ENCODE measurements at places on chromosomes 2 and 18.

- no peak for DNase-seq
Observed at GRCh38 chr2:4279431-4279830, 576.1 kb downstream of the DCDC2C start.

DNA sequence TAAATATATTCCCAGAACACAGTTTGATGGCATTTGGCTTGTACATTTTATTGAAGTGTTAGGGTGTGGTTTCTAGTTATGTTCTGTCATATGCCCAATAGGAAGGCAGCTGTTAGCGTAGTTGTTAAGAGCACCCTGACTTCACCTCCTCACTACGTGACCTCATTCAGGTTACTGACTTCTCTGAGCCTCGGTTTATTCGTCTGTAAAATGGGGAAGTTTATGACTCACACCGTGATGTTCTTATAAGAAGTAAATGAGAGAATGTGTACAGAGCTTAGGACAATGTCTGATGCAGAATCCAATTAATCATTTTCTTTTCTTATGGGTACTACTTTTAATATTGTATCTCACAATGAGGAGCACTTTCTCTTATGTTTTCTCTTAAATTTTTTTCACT is 226.0 kb downstream of the PTPRM start:
- DNase-seq: no peak

- no peak for DNase-seq
Observed at GRCh38 chr18:38956068-38956467, 1390.5 kb upstream of the CELF4 start.

DNA sequence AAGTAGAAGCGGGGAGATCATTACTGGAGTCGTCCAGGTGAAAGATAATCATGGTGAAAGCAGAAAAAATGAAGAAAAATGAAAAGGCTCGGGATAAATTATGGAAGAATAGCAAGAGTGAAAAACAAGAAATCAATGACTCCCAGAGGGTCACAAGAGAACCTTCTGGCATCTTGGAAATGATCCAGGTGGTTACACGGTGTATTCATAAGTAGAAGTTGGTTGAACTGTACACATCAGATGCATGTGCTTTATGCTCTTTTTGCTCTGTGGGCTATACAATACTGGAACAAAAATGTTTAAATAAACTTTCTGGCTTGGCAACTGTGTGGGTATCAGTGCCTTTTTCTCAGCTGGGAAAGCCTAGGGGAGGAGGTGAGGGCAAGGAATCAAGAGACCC is 348.9 kb downstream of the RND3 start:
- no peak for DNase-seq

- DNase-seq: no peak
Observed at GRCh38 chr2:195428673-195429072, 228.4 kb upstream of the SLC39A10 start.

DNA sequence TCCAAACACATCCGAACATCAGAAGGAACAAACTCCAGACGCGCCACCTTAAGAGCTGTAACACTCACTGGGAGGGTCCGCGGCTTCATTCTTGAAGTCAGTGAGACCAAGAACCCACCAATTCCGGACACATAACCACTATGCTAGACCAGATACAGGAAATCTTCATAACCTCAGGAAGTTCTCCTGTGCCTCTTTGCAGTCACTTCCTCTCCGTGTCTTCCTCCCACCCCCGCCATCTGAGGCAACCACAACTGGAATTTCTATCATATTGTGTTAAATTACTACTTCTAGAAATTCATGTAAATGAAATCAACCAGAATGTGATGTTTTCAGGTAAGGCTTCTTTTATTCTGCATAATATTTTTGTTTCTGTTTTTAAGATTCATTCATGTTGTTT is 631.0 kb upstream of the NXPH2 start:
- DNase-seq: no peak

DNA sequence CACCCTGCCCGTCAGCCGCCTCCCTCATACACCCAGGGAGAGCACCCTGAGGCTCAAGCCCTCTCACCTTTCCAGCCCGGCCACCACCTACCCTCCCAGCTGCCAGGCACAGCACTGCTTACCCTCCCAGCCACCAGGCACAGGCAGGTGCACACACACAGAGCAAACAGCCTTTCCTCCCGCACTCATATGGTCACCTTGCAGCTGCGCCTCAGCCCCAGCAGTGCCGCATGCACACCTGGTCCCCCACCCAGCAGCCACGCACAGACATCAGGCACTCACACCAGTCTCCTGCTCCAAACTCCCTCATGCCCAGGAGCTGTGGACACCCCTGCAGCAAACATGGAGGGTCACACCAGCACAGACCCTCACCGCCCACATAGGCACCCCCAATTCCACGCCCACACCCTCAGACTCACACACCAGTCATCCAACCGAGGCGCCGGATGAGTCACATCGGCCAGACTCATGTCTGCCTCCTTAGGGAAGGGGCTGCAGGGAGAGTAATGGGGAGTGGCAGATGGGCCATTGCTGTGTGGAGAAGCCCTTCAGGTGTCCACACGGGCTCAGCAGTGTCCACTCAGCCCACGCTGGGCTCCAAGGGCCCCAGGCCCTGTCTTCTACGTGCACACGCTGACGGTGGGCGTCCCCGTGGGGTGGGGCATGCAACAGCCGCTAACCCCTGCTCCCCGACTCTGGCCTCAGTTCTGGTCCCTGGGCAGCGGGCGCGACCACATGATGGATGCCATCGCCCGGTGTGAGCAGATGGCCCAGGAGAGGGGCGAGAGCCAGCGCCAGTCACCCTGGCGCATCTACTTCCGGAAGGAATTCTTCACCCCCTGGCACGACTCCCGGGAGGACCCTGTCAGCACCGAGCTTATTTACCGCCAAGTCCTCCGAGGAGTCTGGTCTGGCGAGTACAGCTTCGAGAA is 22.3 kb upstream of the GPR17 start:
- DNase-seq: no peak

DNA sequence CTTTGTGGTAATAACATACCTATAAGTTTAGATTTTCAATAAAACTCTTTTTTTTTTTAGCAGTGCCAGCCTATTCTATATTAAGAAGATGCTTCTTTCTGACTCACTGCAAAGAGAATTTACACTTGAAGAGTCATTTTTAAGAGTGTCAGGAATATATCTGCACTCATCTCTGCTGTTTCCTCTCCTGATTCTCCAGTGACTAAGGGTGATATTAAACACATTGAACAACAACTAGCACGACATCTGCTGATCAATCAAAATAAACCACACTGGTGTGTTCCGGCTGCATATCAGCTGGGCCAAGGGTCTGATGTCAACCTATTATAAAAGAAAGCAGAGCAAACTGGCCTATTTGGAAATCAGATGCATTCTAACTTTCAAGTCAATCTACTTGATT is 15.0 kb downstream of the RAB27B start:
- DNase-seq: no peak

- no peak for DNase-seq
Observed at GRCh38 chr2:63875131-63875527, 33.4 kb downstream of the UGP2 start.

DNA sequence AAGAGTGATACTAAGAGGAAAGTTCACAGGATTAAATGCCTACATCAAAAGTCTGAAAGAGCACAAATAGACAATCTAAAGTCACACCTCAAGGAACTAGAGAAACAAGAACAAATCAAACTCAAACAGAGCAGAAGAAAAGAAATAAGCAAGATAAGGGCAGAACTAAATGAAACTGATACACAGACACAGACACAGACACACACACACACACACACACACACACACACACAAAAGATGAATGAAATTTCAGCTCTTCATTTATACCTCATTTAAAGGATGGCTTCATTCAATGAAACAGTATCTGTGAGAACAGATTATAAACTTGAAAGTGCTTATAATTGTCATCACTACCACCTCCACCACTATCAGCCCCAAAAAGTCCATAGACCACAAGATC is 428.9 kb downstream of the MBD2 start:
- DNase-seq: no peak

DNA sequence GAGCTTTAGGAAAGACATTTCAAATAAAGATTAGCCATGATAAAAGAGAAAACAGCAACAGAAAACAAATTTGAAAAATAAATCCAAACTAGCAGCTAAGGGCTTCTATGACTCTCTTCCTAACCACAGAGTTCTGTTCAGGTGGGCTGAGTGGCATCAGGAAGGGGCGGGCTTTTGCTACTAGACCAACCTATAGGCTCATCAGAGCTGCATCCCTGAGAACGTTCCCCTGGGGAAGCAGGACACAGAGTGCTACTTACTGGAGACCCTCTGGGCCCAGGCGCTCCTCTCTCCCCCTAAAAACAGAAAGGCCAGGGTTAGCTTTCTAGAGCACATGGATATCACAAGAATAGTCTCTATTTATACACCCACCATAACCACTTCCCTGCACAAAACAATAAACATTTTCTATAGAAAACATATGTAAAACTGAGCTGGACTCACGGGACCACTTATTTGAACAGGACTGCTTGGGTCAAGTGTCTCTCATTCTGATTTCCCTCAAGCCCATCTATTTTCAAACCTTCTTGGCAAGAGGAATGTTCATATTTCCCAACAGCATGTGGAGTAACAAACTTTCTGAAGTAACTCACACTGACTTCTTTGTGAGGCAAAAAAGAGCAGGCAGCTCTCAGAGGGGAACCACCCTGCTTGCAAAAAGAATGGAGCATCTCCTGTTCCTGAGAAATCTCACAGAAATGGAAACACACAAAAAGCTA is 78.9 kb upstream of the LMAN1 start:
- DNase-seq: no peak

GRCh38 chr18:79798999-79799370 is 1.2 kb downstream of the KCNG2 start:
- DNase-seq: no peak

- DNase-seq: no peak
Observed at GRCh38 chr2:241753493-241753892, 19.1 kb downstream of the D2HGDH start.

DNA sequence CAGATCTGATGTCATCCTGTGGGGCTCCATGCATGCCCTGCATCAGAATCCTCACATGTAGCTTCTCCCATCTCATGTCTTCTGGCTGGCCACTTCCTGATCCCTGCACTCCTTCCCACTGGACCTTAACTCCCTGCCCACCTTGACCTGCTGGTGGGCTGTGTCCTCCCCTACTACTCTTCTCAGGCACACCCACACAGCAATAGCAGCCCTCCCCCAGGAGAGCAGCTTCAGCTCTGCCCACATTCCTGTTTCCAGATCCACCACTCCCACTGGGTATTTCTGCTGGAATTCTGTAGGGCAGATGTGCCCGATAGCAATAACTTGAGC is 137.0 kb upstream of the HS6ST1 start:
- DNase-seq: no peak

- no peak for DNase-seq
Observed at GRCh38 chr2:238053191-238053776, 7.5 kb upstream of the SCLY start.

- no peak for DNase-seq
Observed at GRCh38 chr2:192029089-192029488, 165.6 kb downstream of the TMEFF2 start.

- no peak for DNase-seq
Observed at GRCh38 chr2:150538651-150539201, 51.3 kb upstream of the RND3 start.

GRCh38 chr2:217954971-217955740 is 47.6 kb downstream of the TNS1 start:
- no peak for DNase-seq

DNA sequence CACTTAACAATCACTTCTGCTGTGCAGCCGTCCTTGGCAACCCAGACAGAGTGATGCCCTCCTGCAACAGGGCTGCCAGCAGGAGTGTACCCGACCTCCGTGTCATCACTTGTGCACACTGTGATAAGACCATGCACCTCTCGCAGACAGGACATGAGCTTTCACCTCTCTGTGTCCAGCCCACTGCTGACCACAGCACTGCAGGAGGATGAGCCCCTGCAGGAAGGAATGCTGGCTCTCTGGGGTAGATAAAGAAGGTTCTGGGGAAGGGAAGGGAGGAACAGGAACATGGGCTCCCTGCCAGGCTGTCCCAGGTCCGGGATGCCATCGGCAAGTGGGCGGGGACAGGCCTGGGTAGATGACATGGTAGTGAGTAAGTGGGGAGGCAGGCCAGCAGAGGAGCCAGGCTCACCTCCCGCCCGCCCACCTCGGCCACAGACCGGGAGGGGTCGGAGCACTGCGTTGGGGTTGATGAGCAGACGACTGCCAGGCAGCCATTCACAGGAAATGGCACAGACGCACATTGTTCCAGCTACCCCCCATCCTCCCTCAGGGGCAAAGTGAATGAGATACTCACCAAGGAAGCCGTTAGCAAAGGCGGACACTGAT is 18.6 kb upstream of the COL6A3 start:
- peak; percentile 79 for DNase-seq

DNA sequence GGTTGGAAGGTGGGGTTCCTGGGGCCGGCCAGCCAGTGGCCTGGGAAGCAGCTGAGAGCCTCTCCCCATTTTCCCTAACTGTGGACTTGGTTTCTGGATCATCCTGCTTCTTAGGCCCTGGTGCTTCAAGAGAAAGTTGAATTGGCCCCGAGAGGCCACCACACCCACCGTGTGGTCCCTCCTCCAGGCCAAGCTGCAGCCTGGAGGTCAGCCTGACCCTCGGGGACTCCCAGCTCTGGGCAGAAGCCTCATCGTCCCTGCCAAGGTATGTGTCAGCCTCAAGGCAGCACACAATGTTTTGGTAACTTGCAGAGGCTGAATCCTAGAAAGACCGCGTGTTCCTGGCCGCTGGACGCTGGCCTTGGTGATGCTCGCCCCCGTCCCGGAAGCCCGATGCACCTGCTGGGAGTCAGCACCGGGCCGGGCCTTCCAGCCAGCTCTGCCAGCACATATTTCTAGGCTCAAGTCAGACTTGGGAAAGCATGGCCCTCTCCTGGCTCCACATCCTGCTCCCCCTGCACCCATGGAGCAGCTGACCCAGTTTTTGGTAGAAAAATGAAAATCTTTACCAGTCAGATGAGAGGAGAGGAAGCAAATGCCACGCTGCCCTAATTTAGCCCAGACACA is 72.6 kb downstream of the ACTR2 start:
- DNase-seq: no peak

- DNase-seq: no peak
Observed at GRCh38 chr2:127735044-127735443, 33.7 kb downstream of the SFT2D3 start.
